ENCODE measurements at places on chromosomes 6 and 20.

DNA sequence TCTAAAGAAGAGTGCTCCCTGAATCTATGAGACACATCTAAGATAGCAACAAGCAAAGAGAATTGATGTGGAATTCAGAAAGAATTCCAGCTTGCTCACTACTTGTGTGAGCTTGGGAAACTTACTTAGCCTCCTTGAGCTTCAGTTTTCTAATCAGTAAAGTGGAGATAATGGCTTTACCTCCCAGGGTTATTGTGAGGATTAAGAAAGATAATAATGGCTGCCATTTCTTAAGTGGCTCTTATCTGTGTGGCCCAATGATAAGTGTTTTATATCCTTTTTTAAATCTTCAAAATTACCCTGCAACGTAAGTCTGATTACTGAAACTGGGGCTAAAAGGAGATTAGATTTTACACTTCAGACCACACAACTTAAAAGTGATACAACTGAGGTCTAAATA, 418.5 kb downstream of the LMBRD1 start:
- DNase-seq = no peak

- DNase-seq = no peak
Observed at GRCh38 chr6:147063469-147064031, 140.7 kb upstream of the STXBP5 start.

GRCh38 chr20:1800777-1801176, 94.4 kb upstream of the SIRPA start:
- no peak for DNase-seq

- no peak for DNase-seq
Observed at GRCh38 chr20:49945701-49946477, 9.7 kb downstream of the RNF114 start.

DNA sequence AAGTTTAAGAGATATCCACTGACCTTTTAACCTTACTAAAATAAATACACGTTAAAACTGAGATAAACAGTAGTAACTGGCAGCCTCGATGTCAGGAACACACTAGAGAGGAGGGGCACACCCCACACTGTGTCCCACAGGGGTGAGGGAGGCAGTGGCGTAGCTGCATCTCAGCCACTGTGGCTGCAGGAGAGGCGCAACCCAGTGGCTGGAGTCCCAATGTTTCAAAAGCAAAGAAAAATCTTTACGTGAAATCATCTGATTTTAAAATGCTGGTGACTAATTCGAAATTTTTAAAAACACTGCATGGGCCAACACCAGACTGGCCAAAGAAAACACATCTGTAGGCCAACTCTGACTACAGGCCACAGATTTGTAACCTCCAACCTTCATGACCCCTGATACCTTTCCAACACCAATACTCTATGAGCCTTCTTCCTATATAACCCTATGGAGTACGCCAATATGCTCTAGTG, 54.7 kb downstream of the TRAM2 start:
- DNase-seq = no peak

- DNase-seq = no peak
Observed at GRCh38 chr20:58239216-58239615, 10.8 kb upstream of the ANKRD60 start.

Measured in activated T-cell treated with anti-CD3 and anti-CD28 coated beads, Interleukin-2, amount 50 U/mL, for 1 hour (primary cell).